NCI-H2107 (cell line): ENCODE measurements at places on chromosomes 12 and 14.

- no peak for DNase-seq
Measured at GRCh38 chr12:42221726-42222125, 16.3 kb downstream of the YAF2 start.

DNA sequence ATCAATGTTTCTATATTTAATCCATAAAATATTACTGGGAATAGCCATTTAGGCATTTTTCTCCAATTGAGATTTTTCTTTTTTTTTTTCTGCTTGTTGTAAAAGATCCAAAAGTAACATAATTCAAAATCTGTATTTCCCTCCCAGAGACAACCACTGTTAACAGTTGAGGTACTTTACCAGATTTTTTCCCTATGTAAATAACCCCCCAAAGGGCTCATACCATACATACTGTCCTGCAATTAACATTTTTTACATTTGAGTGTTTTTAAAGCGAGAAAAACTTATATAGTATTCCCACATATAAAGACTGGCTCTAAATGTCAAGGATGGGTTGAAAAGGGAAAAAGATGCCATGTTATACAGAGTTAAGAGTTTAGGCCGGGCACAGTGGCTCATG, 18.1 kb downstream of the PPP1R12A start:
- DNase-seq, result no peak

DNA sequence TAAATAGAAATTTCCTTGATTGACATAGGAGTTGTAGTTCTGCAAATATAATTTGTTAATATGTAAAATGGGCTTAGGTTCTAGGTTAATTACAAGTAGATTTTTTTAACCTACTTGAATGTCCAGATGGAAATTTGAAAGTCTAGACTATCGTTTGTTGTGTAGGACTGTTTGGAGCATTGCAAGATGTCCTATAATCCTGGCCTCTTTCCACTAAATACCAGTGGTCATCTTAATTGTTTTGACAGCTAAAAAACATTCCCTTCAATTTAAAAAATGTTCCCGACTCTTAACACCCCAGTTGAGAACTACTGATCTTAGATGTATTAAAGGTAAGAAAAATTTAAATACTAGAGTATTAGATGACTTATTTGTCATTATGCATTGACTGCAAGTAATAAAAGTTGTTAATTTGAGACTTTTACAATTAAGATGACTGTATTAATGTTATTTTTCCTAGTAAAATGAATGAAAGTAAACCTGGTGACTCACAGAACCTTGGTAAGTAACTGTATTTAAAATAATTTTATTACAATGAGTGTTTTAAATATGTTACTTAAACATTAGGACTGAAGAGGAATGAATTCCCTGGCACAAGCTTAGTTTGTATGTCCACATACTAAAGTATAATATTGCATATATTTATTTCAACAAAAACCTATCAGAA, 21.8 kb downstream of the G2E3 start:
- no peak for DNase-seq

- no peak for DNase-seq
Measured at GRCh38 chr12:93415723-93416464, 25.9 kb downstream of the UBE2N start.

GRCh38 chr12:56362130-56363059, at the start of gene APOF:
Gene APOF (minus strand): TSS chr12:56362857. CDS start chr12:56362745, 112 bp downstream.
- no peak for DNase-seq

DNA sequence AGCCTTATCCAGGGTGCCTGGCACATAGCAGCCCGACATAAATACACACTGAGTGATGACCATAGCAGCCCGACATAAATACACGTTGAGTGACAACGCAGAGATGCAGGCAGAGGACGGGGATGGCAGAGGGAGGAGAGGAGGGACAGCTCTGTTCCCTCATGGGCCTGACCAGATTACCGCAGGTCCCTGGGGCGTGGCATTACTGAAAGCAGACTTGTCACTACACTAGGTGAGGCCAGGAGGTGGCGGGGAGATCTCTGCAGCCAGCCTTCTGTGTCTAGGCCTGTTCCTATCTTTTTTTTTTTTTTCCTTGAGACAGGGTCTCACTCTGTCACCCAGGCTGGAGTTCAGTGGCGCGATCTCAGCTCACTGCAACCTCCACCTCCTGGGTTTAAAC, 69.0 kb downstream of the HRK start:
- DNase-seq, result no peak

DNA sequence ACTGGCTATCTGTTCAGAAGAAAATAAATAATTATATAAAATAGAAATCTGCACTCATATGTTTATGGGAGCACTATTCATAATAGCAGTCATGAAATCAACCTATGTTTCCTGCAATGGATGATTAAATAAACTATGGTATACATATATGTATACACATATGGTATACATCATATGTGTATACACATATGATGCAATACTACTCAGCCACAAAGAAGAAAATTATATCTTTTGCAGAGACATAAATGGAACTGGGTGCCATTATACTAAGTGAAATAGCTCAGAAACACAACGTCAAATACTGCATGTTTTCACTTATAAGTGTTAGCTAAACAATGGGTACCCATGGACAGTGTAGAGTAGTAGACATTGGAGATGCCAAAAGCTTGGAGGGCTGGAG, 381.2 kb upstream of the LRFN5 start:
- no peak for DNase-seq

GRCh38 chr12:115267891-115268290, 583.9 kb upstream of the TBX3 start:
- no peak for DNase-seq

- no peak for DNase-seq
Measured at GRCh38 chr14:20379743-20380142, 33.6 kb downstream of the TEP1 start.

GRCh38 chr12:88703790-88704189, 123.5 kb upstream of the KITLG start:
- DNase-seq, result no peak

DNA sequence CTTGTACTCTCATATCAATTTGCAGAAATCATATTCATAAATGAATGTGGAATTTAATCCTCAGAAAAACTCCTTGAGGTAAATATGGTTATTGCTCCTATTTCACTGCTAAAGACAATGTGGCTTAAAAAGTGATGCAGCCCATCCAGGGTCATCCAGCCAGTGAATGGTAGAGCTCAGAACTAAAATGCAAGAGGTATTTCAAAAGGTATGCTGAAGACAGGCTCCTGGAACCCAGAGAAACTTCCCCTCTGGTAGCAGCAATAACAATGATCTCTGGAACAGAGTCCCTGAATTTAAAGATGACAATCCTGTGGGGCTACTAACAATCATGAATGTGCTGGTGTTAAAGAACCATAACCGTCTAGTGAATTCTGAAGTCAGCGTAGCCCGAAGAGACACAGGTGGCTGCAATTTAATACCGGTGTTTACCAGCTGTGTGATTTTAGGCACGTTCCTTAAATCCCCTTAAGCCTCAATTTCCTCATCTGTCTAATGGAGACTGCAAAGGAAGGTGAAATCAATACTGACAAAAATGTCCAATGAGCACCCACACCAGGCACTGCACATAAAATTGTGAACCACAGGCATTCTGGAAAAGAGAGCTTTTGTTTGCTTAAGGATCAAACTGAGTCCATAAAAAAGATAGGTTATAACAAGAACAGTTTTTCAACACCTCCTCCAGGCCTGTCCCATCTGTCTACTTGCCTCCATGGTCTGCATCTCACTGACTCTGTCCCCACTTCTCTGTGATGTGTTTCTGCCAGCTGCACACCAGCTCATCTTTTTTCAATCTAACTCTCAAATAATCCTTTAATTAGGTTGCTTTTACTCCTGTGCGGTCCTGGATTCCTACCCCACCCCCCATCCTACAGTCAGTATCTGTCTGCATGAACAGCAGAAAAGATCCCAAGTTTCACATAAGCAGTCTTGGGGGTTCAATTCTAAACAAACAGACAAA, 10.5 kb downstream of the TM7SF3 start:
- DNase-seq, result no peak

GRCh38 chr12:12273291-12273957, 6.6 kb upstream of the LRP6 start:
- DNase-seq, result no peak

GRCh38 chr12:103786201-103786600, 54.8 kb downstream of the NT5DC3 start:
- no peak for DNase-seq

DNA sequence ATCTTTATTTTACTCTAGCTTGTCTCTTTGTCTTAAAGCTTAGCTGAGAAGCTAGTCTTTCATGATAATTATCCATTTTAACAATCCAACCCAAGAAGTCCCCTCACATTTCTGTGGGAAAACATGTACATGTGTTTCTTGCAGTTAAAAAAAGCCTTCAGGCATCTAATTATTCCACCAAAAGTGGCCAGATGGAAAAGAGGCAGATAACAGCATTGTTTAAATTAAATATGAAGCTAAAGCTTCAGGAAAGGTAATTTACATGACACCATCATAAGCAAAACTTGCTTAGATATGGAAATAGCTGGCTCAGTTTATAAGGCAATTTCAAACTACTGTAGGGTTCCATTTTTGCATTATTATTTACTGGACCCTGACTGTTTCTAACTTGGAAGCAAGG, 175.4 kb downstream of the UNC79 start:
- no peak for DNase-seq

DNA sequence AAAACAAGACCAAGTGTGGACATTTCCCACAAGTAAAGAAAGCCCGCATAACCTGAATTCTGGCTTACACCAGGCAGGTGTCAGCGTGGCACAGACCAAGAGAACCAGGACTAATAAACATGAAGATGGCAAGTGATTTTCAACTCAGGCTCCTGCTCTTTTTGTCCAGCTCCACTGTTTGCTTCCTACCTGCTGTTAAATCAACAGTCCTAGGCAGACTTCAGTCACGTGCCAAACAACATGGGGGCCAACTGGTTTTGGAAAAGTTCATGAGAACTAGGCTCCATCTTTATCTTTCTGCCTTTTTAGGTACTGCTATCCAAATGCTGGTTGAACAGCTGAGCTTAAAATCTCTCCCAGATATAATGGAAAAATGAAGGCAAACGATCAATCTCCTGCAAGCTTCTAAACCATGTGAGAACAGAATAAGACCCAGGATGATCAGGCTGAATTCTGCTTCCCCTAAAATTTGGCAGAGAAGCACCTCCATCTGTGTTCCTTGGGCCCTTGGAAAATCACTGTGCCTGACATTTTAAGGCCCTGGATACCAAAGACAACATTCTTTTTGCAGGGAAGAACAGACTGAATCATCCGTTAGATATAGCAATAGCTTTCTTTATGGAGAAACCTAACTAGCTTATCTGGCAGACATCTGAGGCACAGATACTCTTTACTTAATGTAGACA, 215.6 kb upstream of the USP15 start:
- no peak for DNase-seq

DNA sequence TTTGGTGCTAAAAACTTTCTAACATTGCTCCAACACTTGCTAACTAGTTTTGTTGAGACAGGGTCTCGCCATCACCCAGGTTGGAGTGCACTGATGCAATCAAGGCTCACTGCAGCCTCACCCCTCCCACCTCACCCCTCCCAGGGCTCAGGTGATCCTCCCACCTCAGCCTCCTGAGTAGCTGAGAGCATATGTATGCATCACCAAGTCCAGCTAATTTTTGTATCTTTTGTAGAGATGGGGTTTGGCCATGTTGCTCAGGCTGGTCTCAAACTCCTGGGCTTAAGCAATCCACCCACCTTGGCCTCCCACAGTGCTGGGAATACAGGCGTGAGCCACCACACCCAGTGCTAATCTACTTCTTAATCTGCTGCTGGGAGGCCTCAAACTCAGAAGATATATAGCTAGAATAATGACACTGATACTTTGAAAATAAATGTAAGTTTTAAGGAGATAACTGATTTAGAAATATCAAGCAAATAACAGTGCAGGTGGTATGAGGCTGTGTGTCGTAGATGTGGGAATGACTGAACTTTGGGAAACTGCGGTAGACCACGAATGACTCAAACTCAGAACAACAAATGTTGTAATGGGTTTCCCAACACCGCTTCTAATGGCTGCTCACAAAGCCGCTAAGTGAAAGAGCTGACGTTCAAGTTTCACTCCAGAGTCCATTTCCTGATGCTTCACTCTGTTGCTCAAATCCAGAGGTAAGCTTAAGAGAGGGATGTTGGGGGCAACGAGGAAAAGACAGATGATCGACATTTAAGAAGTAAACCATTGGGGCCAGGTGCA, 10.0 kb downstream of the TMCC3 start:
- no peak for DNase-seq

DNA sequence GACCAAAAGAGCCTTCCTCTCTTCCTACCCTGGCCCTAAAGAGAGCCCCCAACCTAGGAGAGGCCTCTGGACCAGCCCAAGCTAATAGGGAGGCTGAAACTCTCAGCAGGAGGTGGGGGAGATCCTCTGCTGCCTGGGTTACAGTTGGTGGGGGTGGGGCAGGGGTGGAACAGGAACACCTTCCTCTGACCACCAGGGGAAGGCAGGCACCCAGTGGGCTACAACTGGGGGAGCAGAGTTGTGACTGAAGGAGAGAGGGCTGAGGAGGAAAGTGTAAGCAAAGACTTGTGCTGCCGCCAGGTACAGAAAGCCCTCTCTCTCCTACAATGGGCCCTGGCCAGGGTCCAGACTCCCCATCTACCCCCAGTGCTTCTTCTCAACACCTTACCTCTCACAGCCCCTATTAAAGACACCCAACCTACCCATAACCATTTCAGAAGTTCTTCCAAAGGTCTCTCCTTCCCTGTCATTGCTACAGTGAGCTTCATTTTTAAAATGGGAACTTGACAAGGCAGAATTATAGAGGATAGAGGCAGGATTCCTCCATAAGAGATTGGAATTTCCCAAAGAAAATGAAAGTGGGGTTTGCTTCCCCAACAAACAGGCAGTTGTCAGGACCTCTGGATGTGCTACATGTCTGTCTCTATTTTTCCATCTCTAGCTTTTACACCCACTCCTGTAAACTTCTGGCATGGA, 1.4 kb downstream of the MYO1A start:
- no peak for DNase-seq

GRCh38 chr12:131962069-131962468, 12.3 kb downstream of the EP400 start:
- no peak for DNase-seq

DNA sequence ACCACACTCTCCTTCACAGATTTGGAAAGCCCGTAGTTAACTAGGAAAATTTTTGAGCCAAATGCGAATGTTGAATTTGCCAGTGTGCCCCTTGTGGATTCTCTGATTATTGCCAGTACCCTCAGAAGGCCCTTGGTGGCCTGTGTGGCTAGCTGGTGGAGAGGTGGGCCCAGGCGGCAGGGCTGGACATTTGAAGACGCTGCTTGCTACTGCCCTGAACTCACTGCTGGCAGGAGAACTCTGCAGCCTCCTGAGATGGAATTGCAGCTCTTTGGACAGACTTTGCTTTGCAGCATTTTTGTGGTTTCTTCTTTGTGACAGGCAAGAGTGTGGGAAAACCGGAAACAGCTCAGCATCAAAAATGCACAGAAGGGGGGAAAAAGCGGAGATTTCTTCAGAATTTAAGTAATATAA, 97.6 kb downstream of the TGFB3 start:
- DNase-seq, result no peak

GRCh38 chr14:70718383-70719118, 76.8 kb downstream of the TTC9 start:
- DNase-seq, result no peak
